ENCODE measurements at places on chromosomes 2 and 18. TPM values are rescaled to one million over a fixed set of nuclear protein-coding genes. Genes with fewer than 3 reads are reported as not detected.

The PLCD4 gene
- polyA plus RNA-seq = 11.8 TPM

The RBM44 gene
- 0.87 TPM for polyA plus RNA-seq

The STPG4 gene
- polyA plus RNA-seq = 0.17 TPM

The ME2 gene
- 34.6 TPM for polyA plus RNA-seq

The SERPINB11 gene
- not detected for polyA plus RNA-seq

The REG1B gene
- not detected for polyA plus RNA-seq

The RMND5A gene
- polyA plus RNA-seq = 48.4 TPM

The ONECUT2 gene
- polyA plus RNA-seq = 0.06 TPM

The CCL20 gene
- 0.99 TPM for polyA plus RNA-seq

The BABAM2 gene
- 28.7 TPM for polyA plus RNA-seq

The C2orf80 gene
- not detected for polyA plus RNA-seq

The LANCL1 gene
- 79.8 TPM for polyA plus RNA-seq

The SERPINB4 gene
- polyA plus RNA-seq = not detected

The RAPGEF4 gene
- polyA plus RNA-seq = 16.0 TPM

The SLC4A3 gene
- 9.6 TPM for polyA plus RNA-seq

The IL1R2 gene
- polyA plus RNA-seq = 0.55 TPM

The ALPI gene
- not detected for polyA plus RNA-seq

The PRR30 gene
- polyA plus RNA-seq = not detected

The QPCT gene
- 8.9 TPM for polyA plus RNA-seq

The AGXT gene
- polyA plus RNA-seq = 0.17 TPM

The UPP2 gene
- 0.23 TPM for polyA plus RNA-seq

The OR6B2 gene
- not detected for polyA plus RNA-seq

The MC5R gene
- polyA plus RNA-seq = 0.16 TPM

The RESP18 gene
- not detected for polyA plus RNA-seq

The DPP4 gene
- 51.1 TPM for polyA plus RNA-seq

The B4GALT6 gene
- 22.7 TPM for polyA plus RNA-seq

The IWS1 gene
- polyA plus RNA-seq = 69.4 TPM

The SNED1 gene
- polyA plus RNA-seq = 44.8 TPM

The PDIA6 gene
- polyA plus RNA-seq = 254 TPM

The KCNG3 gene
- polyA plus RNA-seq = 0.07 TPM

The SCN1A gene
- 0.60 TPM for polyA plus RNA-seq

The MAPK4 gene
- 1.8 TPM for polyA plus RNA-seq

Data from left lung (tissue), 14 donors.